RPMI8226 (cell line): ENCODE measurements at places on chromosomes 12 and 14.
A peak's percentile ranks its signal among the peaks of the same experiment; 100 is the strongest.

- no peak for DNase-seq
Measured at GRCh38 chr14:51963286-51963685, 26.1 kb upstream of the RTRAF start.

DNA sequence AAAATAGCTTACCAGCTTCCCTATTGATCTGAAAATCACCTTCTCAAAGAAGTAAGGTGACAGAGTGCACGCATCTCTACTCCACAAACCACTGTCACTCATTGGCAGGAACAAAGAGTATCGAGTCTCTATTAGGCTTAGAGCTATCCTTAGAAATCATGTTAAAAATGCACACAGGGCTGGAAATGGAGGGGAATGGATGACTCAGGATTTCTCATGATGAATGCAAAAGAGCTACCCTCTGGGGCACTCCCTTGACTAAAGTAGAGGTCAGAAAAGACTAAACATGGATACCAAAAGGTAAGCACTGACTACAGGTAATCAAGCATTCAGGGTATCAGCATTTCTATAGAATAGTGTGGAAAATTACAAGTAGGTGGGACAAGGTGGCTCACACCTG is 96.1 kb upstream of the ANO4 start:
- peak; percentile 12 for DNase-seq

GRCh38 chr12:19981944-19982343 is 386.4 kb upstream of the PDE3A start:
- no peak for DNase-seq

- peak; percentile 58 for DNase-seq
Measured at GRCh38 chr12:117189725-117190209, 503 bp downstream of the FBXO21 start.

DNA sequence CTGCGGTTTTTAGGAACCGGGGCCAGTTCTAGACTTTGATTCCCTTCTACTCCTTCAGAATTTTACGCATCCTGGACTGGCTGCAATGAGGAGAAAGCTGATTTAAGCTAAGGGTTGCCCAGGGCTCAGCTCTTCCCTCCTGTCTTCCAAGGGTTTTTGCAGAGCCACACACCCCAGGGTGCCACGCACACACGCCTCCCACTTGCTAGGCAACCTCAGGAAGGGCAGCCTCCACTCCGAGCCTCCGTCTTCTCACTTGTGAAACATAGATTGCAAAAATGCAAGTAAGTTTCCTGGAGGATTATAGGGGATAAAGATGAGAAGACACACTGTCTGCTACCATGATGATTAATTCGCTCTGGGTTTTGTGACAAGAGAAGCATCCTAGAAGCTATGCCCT is 31.7 kb downstream of the NOS1 start:
- no peak for DNase-seq

GRCh38 chr12:9024512-9024911 is 35.2 kb downstream of the KLRG1 start:
- no peak for DNase-seq

- DNase-seq = no peak
Measured at GRCh38 chr14:106547735-106548434, 1021.5 kb downstream of the TMEM121 start.

DNA sequence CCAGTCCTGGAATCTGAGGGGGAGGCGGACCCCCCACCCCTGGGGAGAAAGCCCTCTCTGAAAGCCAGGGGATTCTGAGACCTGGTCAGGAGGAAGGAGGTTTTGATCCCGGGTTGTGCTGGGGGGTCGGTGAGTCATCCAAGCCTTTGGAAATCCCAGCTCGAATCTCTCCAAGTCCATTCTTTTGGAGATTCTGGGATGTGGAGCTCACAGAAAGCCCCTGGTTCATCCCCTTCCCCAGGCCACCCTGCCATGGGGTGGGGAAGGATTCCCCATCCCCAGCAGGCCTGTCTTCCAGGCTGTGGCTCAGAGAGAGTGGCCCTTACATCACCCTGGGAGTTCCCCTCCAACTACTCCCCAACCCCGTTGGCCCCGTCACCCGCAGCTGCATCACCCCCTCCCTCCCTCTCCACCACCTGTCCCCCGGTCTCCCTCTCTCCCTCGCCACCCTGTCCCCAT is 14.3 kb downstream of the EXOC3L4 start:
- peak; percentile 90 for DNase-seq

DNA sequence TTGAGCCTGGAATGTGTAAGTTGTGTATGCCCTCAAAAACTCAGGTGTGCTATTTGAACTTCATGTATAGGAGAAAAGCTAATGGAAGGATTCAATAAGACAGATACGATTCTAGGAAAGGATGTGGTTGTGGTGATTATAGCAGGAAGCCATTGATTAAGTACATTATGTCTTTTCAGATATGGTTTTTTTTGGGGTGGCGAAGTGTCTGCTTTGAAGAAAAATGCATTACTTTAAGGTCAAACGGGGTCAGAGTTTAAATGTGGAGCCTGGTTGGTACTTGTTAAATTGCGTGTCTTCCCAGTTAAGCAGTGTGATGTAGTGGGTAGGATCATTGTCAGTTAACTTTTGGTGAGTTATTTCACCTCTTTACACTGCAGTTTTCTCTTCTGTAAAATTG is 13.0 kb upstream of the NUP107 start:
- no peak for DNase-seq

DNA sequence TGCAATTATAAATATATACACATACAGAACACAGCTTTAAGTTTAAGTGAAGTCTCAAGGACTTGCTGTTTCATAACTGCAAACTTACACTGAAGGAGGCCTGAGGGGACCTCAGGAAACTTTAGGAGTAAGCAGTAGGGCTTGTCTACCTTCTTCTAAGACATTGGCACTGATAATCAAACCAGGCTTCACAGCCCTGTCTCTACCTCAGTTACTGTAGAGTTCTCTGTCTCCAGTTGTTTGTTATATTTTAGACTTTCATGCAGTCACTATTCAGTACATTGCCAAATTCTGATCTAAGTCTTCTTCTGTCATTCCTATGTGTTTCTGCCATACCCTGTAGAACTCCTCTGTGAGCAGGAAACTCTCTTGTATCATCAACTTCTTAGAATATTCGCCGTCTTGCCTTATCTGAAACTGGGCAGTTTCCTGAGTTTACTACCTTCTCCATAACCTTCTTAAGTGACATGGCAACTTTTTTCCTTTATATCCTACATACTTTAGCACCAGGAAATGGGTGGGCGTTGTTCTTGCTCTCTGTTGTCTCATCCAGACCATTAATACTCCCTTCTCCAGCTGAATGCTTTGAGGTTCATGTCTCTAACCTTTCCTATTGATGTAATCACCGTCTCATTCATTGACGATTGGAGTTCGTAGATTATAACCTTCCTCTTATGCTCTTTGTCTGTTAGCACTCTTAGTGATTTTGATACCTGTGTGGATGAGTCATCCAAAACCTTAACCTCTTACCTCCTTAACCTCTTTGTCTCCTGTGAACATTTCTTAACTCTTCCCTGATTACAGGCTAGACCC is 11.4 kb downstream of the APAF1 start:
- no peak for DNase-seq
